ENCODE measurements at places on chromosomes 12 and 14. TPM values are rescaled to one million over a fixed set of nuclear protein-coding genes. Genes with fewer than 3 reads are reported as not detected.

SERPINA3 gene
- 0.61 TPM for total RNA-seq

SLC38A1 gene
- 117 TPM for total RNA-seq

SLC7A7 gene
- 10.1 TPM for total RNA-seq

CPSF6 gene
- 22.0 TPM for total RNA-seq

CD27 gene
- total RNA-seq = not detected

ALKBH2 gene
- total RNA-seq = 13.0 TPM

EXOC3L4 gene
- not detected for total RNA-seq

GLIPR1 gene
- total RNA-seq = 36.9 TPM

TBC1D30 gene
- 30.2 TPM for total RNA-seq

DTX1 gene
- 0.32 TPM for total RNA-seq

C14orf180 gene
- total RNA-seq = not detected

HELB gene
- 1.6 TPM for total RNA-seq

PCED1B gene
- total RNA-seq = 1.1 TPM

SMIM41 gene
- not detected for total RNA-seq

NFATC4 gene
- 21.8 TPM for total RNA-seq

KRT5 gene
- total RNA-seq = 0.91 TPM

MAP1LC3B2 gene
- 0.32 TPM for total RNA-seq

OXA1L gene
- total RNA-seq = 57.8 TPM

DIO3 gene
- not detected for total RNA-seq

PTPN6 gene
- under 0.01 TPM for total RNA-seq

SLC25A47 gene
- total RNA-seq = not detected

JAG2 gene
- 41.9 TPM for total RNA-seq

RNASE3 gene
- not detected for total RNA-seq

KCNK13 gene
- total RNA-seq = not detected

SLCO1B3 gene
- not detected for total RNA-seq

IFI27 gene
- 748 TPM for total RNA-seq

TPPP2 gene
- total RNA-seq = not detected

DEPDC4 gene
- 0.32 TPM for total RNA-seq

SPX gene
- total RNA-seq = not detected

PTMS gene
- total RNA-seq = 54.6 TPM

RHOJ gene
- 40.3 TPM for total RNA-seq

PPP4R4 gene
- under 0.01 TPM for total RNA-seq

PROX2 gene
- total RNA-seq = not detected

PIWIL1 gene
- not detected for total RNA-seq

CLEC7A gene
- not detected for total RNA-seq

BCL2L14 gene
- total RNA-seq = not detected

STRN3 gene
- 60.2 TPM for total RNA-seq

CISTR gene
- not detected for total RNA-seq

FUT8 gene
- total RNA-seq = 36.7 TPM

NTF3 gene
- 0.32 TPM for total RNA-seq

LYZ gene
- not detected for total RNA-seq

RTL1 gene
- not detected for total RNA-seq

NEUROD4 gene
- total RNA-seq = not detected

C12orf56 gene
- under 0.01 TPM for total RNA-seq

All from epithelial cell of umbilical artery (primary cell).